ENCODE measurements at places on chromosomes 2 and 18.
A peak's percentile ranks its signal among the peaks of the same experiment; 100 is the strongest.

DNA sequence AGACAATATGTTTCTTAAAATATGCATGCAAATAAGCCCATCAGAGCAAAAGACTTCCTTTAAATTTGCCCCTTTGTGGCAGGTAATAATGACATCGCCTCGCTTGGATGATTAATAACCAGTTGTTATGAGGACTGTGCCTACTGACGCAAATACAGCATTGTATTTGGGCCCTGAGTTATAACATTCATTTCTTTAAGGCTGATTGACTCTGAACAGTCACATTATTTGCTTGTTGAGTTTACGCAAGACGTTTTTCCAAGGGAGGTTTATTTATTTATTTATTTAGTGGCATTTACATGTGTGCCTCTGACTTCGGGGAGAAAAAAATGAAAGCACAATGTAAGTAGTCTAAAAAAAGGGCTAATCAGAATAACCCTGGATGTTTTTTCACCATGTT is 88.3 kb downstream of the SLC8A1 start:
- DNase-seq = no peak

DNA sequence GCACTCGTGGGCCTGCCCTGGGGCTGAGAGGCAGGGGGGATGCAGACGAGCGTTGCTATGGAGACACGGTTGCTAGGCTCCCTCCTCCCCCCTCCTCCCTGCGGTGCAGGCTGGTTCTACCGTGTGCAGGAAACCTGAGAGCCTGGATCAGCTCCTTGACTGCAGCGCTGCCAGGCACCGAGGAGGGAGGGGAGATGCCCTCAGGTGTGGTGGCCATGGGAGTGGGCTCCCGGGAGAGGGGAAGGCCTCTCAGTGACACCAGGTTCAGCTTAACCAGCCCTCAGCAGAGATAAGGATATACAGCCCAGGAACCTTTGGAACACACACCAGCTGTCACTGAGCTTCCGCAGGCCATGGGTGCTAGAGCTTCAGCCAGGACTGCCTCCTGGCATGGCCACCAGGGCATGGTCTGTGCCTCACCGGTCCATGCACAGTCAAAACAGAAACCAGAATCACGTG is 124.4 kb upstream of the PXDN start:
- no peak for DNase-seq

DNA sequence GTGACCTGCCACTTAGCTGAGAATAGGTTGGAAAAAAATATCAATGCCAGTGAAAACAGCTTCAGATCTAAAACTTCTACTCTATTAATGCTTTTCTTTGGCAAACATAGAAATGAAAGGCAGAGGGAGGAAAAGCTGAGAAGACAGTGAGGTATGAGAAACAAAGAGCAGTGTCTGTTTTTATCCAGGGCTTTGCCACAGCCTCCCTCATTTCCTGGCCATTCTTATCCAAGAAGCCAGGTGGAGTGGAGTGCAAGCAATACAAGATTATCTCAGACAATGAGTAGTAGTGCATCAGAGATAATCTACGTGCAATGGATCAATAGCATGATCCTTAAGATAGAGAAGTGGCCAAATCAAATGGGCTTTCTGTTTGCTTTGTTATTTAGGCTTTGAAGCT is 808.7 kb upstream of the PIK3C3 start:
- DNase-seq = no peak

GRCh38 chr2:127153691-127154158 is 46.8 kb upstream of the BIN1 start:
- DNase-seq = peak; percentile 89

- no peak for DNase-seq
These were observed 5.9 kb upstream of the XRCC5 start for GRCh38 chr2:216103213-216103612.

DNA sequence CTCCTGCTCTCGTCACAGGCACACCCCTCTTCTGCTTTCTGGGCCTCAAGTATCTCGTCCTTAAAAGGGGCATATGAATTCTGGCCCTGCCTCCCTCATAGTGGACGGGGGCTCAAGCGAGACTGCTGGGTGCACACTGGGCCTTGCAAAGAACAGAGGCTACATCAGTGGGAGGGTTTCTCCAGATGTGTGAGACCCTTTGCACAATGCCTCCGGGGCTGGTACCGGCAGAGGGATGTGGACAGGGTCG is 25.0 kb downstream of the CRACDL start:
- DNase-seq = no peak

- DNase-seq = no peak
These were observed 5.8 kb upstream of the NT5DC4 start for GRCh38 chr2:112714836-112715631.

GRCh38 chr18:75203416-75204268 is 5.3 kb downstream of the PTGR3 start:
- DNase-seq = peak; percentile 68

DNA sequence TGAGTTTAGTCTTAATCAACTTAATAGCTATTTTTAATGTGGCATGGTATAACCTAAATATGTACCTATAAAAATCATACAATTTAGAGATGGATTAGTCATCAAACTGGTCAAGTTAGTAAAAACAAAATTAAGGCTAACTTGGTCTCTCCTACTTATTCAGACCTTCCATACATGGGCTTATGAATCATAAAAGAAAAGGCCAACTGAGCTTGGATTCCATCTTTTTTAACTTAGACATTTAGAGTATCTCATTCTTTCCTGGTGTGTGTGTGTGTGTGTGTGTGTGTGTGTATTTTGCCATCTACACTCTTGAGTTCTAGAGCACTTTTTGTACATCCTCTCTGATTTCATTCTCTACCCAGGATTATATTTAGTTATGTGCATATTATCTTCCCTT is 637.5 kb downstream of the PLCL1 start:
- no peak for DNase-seq

- no peak for DNase-seq
These were observed 4.9 kb downstream of the CUL3 start for GRCh38 chr2:224580248-224580647.

DNA sequence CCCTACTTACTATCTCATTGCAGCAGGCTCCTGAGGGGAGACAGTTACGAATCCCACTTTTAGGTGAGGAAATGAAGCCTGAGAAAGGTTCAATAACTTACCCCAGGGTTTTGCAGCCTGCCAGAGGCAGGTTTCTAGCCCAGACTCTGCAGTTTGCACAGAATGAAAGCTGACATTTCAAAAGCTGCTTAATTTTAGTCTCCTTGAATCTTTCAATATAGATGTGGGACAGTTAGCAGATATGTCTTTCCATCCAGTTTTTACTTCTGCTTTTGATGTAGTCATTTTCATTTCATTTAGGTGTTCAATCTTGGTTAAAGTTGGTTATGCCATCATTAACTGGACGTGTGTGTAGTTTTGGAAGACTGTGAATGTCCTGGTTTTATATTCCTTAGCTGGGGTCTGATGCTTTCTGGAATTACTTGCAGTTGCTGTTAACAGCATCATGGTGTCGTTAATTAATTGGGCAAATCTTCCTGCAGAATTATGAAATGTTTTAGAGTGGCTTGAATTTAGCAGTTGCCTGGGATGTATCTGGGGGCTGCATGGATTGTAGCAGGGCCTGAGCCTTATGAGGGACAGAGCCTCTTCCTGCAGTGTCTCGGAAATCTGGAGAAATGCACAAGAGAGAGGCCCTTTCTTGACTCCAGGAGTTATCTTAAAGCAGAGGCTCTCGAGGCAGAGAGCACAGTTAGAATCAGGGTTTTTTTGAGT is 100.8 kb downstream of the ZNF532 start:
- no peak for DNase-seq

DNA sequence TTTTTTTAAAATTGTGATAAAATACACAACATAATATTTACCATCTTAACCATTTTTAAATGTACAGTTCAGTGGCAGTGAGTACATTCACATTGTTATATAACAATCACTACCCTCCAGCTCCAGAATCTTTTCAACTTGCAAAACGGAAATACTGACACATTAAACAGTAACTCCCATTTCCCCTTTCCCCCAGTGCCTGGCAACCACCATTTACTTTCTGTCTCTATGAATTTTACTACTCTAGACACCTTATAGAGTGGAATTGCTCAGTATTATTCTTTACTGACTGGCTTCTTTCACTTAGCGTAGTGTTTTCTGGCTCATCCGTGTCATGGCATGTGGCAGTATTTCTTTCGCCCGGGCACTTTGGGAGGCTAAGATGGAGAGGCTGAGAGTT is 32.6 kb downstream of the FASTKD2 start:
- DNase-seq = no peak

DNA sequence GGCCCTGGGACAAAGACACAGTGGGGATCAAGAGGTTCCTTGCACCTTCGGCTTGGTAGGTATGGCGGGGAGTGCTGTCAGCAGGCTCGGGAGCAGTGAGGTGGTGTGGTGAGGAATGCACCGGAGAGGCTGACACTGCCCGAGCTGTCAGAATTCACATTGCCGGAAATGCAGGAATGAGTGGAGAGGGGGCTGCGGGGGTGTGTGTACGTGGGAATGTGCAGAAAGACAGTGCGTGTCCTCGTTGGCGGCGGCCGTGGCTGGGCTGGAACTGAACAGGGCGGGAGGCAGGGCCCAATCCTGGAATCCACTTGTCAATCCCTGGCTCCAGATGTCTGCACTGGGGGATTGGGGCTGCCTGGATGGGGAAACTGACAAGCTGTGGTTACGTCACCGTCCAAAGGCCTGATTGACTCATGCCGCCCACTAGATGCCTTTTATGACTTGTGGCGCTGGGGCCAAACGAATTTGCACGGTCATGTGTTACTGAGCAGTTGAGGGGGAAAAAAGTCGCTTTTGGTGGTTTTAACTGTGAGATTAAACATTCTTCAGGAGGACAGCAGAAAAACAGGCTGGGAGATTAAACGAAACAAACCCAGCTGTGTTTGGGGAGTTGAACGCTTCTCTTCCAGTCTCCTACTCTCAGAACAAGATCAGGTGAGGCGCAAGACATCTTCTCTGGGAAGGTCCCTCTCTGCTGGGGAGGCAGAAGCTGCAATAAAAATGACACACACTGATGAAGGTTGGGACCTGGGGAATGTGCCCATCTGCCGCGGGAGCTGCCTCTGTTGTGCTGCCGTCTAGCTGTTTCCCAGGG is 189.4 kb upstream of the GLI2 start:
- DNase-seq = no peak
